ENCODE measurements at places on chromosomes 1 and 21. TPM values are rescaled to one million over a fixed set of nuclear protein-coding genes. Genes with fewer than 3 reads are reported as not detected.
A peak's percentile ranks its signal among the peaks of the same experiment; 100 is the strongest.

- no peak for DNase-seq
Measured at GRCh38 chr1:37752213-37752582, 12.7 kb downstream of the EPHA10 start.

Gene FOXD2
- total RNA-seq, result 1.6 TPM

- DNase-seq, result peak; percentile 95
Measured at GRCh38 chr21:25735646-25736597, 1.1 kb downstream of the GABPA start.

DNA sequence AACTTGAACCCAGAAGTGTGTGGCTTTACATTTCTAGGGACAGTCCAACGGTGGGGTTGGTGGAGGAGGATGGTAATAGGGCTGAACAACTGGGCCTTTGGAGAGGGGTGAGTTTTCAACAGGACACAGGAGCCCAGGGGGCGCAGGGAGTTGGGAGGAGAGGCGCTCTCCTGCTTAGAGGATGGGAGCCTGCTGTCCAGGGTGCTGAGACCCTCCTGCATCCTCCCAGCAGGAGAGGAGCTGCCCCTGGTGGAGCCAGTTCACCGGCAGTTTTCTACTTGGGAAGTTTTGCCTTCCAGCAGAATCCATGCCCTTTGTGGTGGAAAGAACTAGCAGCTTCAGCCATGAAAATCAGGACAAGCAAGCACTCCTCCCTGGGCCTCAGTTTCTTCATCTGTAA, 8.6 kb downstream of the KCNC4 start:
- DNase-seq, result no peak

GRCh38 chr1:43325381-43325780, 12.2 kb upstream of the MPL start:
- no peak for DNase-seq

- no peak for DNase-seq
Measured at GRCh38 chr1:176802316-176802715, 339.3 kb downstream of the PAPPA2 start.

DNA sequence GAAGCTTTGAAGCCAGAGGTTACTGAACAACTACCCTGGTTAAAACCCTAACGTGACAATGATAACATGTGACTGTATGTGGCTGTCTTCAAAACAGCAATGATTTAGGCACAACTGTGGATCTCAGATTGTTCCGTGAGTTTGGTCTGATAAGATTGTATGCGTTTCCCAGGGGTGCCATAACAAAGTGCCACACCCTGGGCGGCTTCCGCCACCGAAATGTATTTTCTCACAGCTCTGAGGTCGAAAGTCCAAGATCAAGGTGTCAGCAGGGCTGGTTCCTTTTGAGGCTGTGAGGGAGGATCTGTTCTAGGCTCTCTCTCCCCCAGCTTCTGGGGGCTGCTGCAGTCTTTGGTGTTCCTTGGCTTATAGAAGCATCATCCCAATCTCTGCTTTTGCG, 29.5 kb upstream of the ERG start:
- no peak for DNase-seq

Data from aorta (tissue), 5 donors.